ENCODE measurements at places on chromosomes 4 and X. TPM values are rescaled to one million over a fixed set of nuclear protein-coding genes. Genes with fewer than 3 reads are reported as not detected.

The PCSK1N gene
- total RNA-seq = 1.4 TPM

The TBX22 gene
- 0.31 TPM for total RNA-seq

The TCEAL1 gene
- 33.1 TPM for total RNA-seq

The FOXP3 gene
- not detected for total RNA-seq

The PTTG2 gene
- total RNA-seq = not detected

The PCDH19 gene
- total RNA-seq = 0.06 TPM

The SLIT2 gene
- total RNA-seq = 7.7 TPM

The GAB1 gene
- total RNA-seq = 20.5 TPM

The CCDC160 gene
- total RNA-seq = not detected
